Melanocyte of skin (primary cell): ENCODE measurements at places on chromosomes 12 and 14. TPM values are rescaled to one million over a fixed set of nuclear protein-coding genes. Genes with fewer than 3 reads are reported as not detected.

ARHGDIB gene
- 2.3 and 4.0 TPM in 2 replicates for total RNA-seq

KITLG gene
- 1.7 and 2.5 TPM in 2 replicates for total RNA-seq

DNAI7 gene
- 0.36 TPM in 1 of 2 replicates, not detected in the other for total RNA-seq

CATSPERB gene
- total RNA-seq = not detected in 2 replicates

GARIN6 gene
- not detected in 2 replicates for total RNA-seq

PTGER2 gene
- under 0.01 TPM in 2 replicates for total RNA-seq

LTA4H gene
- 54.0 and 90.9 TPM in 2 replicates for total RNA-seq

KRT6A gene
- 0.15 TPM in 1 of 2 replicates, not detected in the other for total RNA-seq

DIABLO gene
- 51.6 and 71.2 TPM in 2 replicates for total RNA-seq

LALBA gene
- not detected in 2 replicates for total RNA-seq

FUT8 gene
- total RNA-seq = 29.6 and 51.3 TPM in 2 replicates

KCNH3 gene
- total RNA-seq = 0.93 TPM in 1 of 2 replicates, not detected in the other

MANSC1 gene
- total RNA-seq = 4.0 and 4.1 TPM in 2 replicates

DLGAP5 gene
- total RNA-seq = 43.3 and 54.3 TPM in 2 replicates

MDP1 gene
- total RNA-seq = 3.3 and 6.0 TPM in 2 replicates

AHNAK2 gene
- total RNA-seq = 3.7 and 4.6 TPM in 2 replicates

P2RX2 gene
- not detected in 2 replicates for total RNA-seq

TAS2R9 gene
- 0.46 and 0.67 TPM in 2 replicates for total RNA-seq
